ENCODE measurements at places on chromosomes 3 and 15. TPM values are rescaled to one million over a fixed set of nuclear protein-coding genes. Genes with fewer than 3 reads are reported as not detected.

GRCh38 chr3:85808755-85809154 lies 850.0 kb downstream of the CADM2 start:
- no peak overlapping the region for H3K27ac ChIP-seq
- no peaks in the 10 kb centered on the region for H3K4me1 ChIP-seq
- no peaks in the 10 kb centered on the region for H3K27me3 ChIP-seq
- H3K4me3 ChIP-seq = no peak overlapping the region
- DNase-seq = no peak
- H3K36me3 ChIP-seq = no peaks in the 10 kb centered on the region

GRCh38 chr3:136532766-136533165 lies 219.4 kb downstream of the STAG1 start:
- H3K4me3 ChIP-seq = no peak overlapping the region
- H3K27me3 ChIP-seq = no peaks in the 10 kb centered on the region
- H3K27ac ChIP-seq = no peak overlapping the region
- no peak for DNase-seq
- no peaks in the 10 kb centered on the region for H3K36me3 ChIP-seq

DNA sequence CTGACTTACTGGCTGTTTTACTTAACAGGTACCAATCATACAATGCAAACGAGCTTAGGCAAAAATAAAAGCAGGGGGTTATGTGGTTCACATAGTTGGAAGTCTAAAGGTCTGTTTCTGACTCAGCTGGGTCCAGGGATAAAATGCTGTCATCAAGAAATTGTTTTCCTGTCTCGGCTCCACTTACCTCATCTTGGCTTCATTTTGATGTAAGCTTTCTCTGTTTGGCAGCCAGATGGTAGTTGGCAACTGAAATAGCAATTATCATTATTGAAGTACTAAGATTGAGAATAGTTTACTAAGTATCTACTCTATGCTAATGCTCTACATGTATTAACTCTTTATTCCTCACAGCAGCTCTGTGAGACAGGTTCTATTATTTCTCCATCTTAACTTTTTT lies 36.8 kb upstream of the CNTN3 start:
- peak; percentile 22 for DNase-seq
- H3K27ac ChIP-seq = no peak overlapping the region
- no peaks in the 10 kb centered on the region for H3K27me3 ChIP-seq
- no peaks in the 10 kb centered on the region for H3K4me1 ChIP-seq

- H3K27ac ChIP-seq = no peak overlapping the region
- no peak for DNase-seq
- peaks cover 18% of the 10 kb centered on the region for H3K27me3 ChIP-seq
- H3K4me3 ChIP-seq = no peak overlapping the region
- peaks cover 3% of the 10 kb centered on the region for H3K4me1 ChIP-seq
- H3K36me3 ChIP-seq = no peaks in the 10 kb centered on the region
These were observed 1.3 kb downstream of the DGKG start for GRCh38 chr3:186360779-186361178.

DNA sequence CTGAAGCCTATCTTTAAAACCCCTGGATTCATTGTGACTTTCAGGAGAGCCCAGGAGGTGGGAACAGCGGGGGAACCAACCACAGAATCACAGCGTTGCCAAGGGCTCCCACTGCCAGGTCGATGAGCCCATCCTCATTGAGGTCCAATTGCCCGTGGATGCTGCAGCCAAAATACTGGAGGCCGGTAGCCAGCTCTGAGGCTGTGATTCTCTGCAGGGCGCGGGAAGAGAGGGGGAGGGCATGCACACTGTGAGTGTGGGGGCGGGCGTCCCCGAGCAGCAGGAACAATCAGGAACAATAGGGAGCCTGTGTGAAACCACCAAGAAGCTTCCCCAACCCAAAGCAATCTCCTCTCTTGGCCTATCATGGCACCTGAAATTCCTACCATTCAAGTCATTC lies 53.4 kb downstream of the FEM1B start:
- no peak for DNase-seq
- no peak overlapping the region for H3K27ac ChIP-seq
- H3K4me3 ChIP-seq = no peak overlapping the region
- peaks cover 5% of the 10 kb centered on the region for H3K27me3 ChIP-seq

GRCh38 chr3:120350401-120350941 lies 1.3 kb upstream of the LRRC58 start:
- peak overlapping the region; percentile 40 for H3K27ac ChIP-seq
- H3K27me3 ChIP-seq = peaks cover 2% of the 10 kb centered on the region
- peak; percentile 92 for DNase-seq
- H3K4me3 ChIP-seq = peak overlapping the region; percentile 89
- no peaks in the 10 kb centered on the region for H3K36me3 ChIP-seq

DNA sequence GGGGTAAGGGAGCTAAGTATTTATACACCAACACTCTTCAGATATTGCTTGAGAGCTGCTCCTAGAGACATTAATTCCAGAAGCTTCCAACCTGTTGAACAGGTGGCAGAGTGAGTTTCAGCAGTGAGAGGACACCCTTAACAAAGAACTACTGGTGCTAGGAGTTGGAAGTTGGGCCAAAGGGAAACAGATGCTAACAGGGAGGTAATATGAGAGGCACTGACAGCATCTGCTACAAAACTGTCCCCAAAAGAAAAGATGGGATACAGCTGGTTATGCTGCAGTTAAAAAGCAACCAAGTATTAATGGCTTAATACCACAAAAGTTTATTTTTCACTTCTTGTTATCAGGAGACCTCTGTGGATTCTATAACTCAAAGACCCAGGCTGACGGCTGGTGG lies 104.5 kb upstream of the SATB1 start:
- H3K27ac ChIP-seq = no peak overlapping the region
- DNase-seq = no peak
- H3K36me3 ChIP-seq = no peaks in the 10 kb centered on the region
- H3K4me3 ChIP-seq = no peak overlapping the region
- no peaks in the 10 kb centered on the region for H3K4me1 ChIP-seq
- H3K27me3 ChIP-seq = no peaks in the 10 kb centered on the region

Gene EXD1
- total RNA-seq = 0.17 TPM

Gene RCCD1
- 14.2 TPM for total RNA-seq

Gene ZMYND10
- total RNA-seq = 0.26 TPM

Measured in fibroblast of lung (primary cell).